ENCODE measurements at places on chromosomes 11 and 22.

- DNase-seq = no peak
Observed at GRCh38 chr11:86261328-86261727, 16.8 kb downstream of the EED start.

GRCh38 chr22:48432781-48433518 lies 1394.7 kb downstream of the BRD1 start:
- no peak for DNase-seq

DNA sequence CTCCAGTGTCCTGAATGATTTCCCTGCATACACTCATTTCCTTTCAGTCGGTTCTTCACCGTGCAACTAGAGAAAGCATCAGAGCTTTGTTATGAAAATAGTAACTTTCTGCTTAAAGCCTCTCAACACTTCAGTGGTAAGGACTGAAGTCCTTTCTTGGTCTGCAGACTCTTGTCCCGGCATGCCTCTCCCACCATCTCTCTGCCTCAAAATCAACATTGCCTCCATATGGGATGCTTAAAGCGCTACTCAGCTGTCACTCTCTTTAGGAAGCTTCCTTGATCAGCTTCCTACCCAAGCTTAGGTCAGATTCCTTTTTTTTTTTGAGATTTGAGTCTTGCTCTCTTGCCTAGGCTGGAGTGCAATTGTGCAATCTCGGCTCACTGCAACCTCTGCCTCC lies 36.7 kb downstream of the APLP2 start:
- no peak for DNase-seq

GRCh38 chr22:38783095-38783615 lies 10.8 kb downstream of the DNAL4 start:
- no peak for DNase-seq

GRCh38 chr11:10205928-10206327 lies 88.1 kb downstream of the SBF2 start:
- no peak for DNase-seq

- DNase-seq = peak; percentile 35
Observed at GRCh38 chr22:41532908-41533825, 11.1 kb downstream of the POLR3H start.
